ENCODE measurements at places on chromosomes 6 and 20.

DNA sequence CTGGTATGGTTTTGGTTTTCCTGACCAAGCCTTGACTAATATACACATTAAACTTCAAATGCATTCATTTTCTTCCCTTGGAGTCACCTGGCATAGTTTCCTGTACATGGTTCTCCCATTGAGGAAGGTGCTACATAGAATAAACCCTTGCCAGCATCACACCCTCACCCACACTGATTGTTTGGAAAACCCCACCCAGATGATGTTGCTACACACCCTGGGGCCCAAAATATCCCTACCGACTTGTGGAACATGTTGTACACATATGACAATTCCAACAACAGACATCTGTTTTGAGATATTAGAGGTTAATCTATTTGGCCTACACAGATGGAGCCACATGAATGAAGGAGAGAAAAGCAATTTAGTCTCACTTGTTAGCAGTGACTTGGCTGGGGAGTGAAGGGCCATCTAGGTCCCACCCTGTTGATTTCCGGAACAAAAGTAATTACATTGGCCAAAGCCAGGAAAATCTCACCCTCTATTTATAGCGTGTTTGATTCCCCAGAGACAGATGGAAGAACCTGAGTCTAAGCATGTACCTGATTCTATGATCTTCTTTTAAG is 606.0 kb upstream of the BTBD3 start:
- DNase-seq: no peak

DNA sequence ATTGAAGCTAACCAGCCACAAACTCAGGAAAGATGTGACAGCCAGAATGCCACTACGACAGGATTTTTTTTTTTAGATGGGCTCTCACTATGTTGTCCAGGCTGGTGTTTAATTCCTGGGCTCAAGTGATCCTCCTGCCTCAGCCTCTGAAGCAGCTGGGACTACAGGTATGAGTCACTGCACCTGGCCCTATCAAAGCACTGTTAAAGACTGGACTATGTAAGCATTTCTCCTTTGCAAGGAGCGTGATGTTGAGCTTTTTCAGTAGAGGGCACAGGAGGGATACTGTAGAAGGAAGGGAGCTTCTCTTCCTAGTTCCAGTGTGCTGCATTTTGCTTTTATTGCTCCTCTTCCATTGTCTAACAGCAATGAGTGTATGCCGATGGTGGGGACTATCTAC is 35.8 kb downstream of the ZBTB9 start:
- no peak for DNase-seq

DNA sequence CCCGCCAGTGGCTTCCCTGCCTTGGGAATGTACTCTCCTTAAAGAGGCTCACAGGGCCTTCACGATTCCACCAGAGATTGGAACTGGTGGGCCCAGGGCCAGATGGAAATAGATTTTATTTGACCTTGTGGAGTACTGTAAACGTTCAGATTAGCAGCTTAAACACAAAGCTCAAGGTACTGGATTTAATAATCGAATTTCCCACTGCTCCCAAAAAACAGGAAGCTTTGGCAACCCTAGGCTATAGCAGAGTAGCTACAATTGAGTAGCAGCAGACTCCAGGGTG is 7.3 kb downstream of the SDCBP2 start:
- DNase-seq: no peak

DNA sequence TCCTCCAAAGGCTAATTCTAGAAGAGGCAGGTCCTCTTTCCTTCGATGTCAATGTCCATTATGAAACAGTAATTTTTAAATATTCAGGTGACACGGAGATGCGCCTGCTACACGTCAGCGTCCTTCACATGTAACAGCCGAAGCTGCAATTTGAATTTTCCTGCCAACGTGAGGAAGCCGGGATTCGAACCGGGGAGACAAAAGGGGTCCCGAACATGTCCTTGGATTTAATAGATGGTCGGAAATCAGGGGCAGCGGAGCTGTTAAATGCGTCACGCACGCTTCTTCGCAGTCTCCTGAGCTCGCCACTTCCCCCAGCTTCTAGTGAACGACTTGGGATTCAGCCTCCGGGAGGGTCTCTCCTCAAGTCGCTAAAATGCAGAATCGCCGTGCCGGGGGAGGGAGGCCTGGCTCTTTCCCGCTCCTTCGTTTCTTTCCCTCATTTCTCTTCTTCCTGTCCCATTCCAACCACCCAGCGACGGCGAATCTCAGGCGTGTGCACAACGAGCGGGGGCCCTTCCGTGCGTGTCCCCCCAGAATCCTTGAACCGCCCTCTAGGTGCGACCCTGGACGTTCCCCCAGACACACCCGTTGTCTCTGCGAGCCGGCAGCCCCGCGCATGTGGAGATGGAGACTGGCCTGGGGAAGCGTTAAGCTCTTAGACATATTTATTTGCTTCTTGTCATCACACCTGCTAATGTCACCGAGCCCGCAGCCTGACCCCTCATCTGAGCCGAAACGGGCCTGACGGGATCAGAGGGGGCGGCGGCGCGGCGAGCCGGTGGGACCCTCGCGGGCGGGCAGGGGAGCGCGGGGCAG is 1.3 kb upstream of the FOXC1 start:
- no peak for DNase-seq

GRCh38 chr6:77038807-77039206 is 424.5 kb downstream of the HTR1B start:
- no peak for DNase-seq

DNA sequence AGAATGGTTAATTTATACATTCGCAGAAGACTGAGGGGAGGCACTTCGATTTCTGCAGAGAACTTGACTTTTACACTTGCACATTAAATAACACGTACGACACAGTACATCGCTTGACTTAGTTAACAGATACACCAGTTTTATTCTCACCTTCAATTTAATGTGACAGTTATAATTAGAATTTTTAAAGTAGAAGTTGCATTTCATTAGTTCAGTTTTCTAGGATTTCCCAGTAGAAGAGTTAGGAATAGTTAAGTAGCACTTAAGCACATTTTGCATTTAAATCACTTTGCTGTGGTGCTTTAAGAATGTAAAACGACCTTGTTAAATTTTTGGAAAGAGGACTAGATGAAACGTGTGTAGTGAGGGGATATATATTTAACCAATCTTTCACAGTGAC is 1.6 kb upstream of the BEND3 start:
- no peak for DNase-seq

DNA sequence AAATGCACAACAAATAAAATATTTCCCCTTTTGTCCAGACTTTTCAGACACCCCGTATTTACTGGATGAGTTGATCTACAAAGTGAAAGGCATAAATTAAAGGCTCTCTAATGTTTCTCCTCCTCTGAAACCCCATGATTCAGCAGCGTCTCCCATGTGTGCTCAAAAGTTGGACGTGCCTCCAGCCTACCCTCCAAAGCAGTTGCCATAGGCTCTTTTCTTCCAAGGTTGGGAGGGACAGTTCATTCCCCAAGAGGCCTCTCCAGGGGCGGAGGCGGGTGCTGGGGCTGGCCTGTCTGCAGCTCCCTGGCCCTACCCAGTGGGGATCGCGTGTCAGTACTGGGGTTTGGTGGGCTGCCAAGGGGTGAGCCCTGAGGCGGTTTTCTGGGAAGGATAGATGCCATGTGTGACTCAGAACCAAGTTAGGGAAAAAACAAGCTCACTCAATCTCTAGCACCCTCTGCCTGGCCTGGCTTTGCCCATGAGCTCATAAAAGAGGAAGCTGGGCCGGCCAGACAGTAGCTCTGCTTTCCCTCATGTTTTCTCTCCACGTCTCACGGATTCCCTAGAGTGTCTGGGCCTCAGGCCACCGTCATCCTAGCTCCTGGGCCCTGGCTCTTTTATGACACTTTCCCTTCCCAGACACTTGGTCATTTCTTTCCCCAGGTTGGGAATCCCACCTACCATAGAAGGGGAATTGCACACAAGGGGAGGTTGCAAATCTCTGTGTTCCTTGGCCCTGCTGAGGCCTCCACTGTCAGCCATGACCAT is 8.0 kb upstream of the IER3 start:
- no peak for DNase-seq

DNA sequence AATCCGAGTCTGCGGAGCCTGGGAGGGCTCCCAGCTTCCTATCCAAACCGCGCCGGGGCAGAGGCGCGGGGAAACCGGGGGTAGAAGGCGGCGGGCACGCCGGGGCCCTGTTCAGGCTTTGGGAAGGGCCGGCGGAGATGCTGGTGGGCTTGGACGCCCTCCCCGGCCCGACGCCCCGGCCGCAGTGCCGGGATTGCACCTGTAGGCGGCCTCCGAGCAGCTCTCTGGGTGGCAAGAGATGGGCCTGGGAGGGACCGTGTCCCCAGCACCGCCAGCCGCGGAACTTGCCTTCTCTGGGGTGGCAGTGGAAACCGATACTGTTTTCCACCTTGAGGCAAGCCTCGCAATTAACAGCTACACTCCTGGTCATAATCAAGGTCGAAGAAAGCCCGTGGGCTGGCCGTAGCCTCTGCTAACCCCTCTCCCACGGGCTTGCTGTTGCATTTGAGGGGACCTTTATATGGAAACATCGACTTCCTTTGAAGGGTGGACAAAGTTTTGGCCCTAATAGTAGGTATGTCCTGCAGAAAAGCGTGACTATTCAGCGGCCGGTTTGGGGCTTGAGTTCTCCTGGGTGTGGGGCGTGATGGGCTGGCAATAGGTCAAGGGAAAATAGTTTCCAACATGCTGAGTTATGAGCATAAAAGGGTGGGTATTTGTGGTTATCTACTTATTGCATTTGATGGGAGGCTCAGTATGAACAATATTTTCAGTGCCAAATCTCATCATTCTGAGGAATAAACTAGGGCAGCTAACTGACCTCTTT is 1.1 kb upstream of the JAG1 start:
- DNase-seq: no peak

DNA sequence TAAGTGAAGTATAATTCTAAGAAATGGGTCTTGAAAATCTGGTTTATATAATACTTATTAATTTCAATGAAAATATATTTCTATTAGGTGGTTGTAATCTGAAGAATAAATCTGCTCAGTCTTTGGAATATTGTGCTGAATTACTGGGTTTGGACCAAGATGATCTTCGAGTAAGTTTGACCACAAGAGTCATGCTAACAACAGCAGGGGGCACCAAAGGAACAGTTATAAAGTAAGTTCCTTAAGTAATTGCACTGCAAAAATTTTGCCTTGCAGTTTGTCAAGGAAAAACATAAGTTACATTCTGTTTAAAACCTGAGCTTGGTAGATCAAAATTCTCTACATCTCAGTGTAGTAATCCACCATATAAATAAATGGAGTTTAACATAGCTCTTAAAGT is 106.0 kb downstream of the MYO6 start:
- no peak for DNase-seq

- DNase-seq: no peak
Measured at GRCh38 chr6:138289739-138290138, 71.4 kb upstream of the PBOV1 start.

GRCh38 chr6:34067814-34068213 is 78.1 kb downstream of the GRM4 start:
- no peak for DNase-seq

DNA sequence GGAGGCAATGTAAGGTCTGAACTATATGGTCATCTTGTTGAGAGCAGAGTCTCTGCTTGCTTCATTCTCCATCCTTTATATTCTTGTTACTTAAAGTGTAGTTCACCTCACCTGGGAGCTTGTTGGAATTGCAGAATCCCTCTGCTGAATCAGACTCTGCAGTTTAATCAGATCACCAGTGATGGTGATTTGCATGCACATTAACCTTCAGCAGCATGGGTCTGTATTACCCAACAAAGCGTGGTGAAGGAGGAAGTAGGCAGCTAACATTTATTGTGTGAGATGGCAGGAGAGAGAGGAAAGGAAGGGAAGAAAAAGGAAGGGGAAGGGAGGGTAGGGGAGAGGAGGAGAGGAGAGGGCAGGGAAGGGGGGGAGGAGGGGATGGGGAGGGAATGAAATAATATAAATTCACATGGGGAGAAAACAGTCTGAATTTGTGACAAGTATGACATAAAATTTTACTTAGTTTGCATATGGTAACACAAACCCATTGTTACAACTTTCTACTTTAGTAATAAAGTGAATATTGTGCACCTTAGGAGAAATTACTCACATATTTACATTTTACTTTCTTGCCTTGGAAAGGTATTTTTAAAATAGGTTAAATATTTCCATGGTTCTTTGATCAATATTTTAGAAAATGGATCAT is 740.7 kb downstream of the DHX35 start:
- no peak for DNase-seq

- no peak for DNase-seq
Measured at GRCh38 chr6:53922539-53922981, 127.8 kb downstream of the LRRC1 start.

GRCh38 chr20:33079259-33079658 is at the start of gene BPIFB4:
Gene BPIFB4, plus strand, starts transcription at chr20:33079643. Its CDS starts 1,884 bp downstream, at chr20:33081527.
- no peak for DNase-seq

Measured in left renal cortex interstitium (tissue), 4 donors.